ENCODE measurements at places on chromosomes 3 and 15. TPM values are rescaled to one million over a fixed set of nuclear protein-coding genes. Genes with fewer than 3 reads are reported as not detected.

The GOLGA8T gene
- not detected for total RNA-seq

The WNT7A gene
- not detected for total RNA-seq

The KCNMB3 gene
- 2.6 TPM for total RNA-seq

The CCDC39 gene
- not detected for total RNA-seq

The PLS1 gene
- total RNA-seq: 0.44 TPM

The CHRM5 gene
- 0.20 TPM for total RNA-seq

The ARID3B gene
- 1.3 TPM for total RNA-seq

The FSIP1 gene
- total RNA-seq: 0.44 TPM
